ENCODE measurements at places on chromosomes 5 and 9. TPM values are rescaled to one million over a fixed set of nuclear protein-coding genes. Genes with fewer than 3 reads are reported as not detected.

Gene CDKN2B
- total RNA-seq = 4.8 TPM

Gene PDCD1LG2
- 0.72 TPM for total RNA-seq

DNA sequence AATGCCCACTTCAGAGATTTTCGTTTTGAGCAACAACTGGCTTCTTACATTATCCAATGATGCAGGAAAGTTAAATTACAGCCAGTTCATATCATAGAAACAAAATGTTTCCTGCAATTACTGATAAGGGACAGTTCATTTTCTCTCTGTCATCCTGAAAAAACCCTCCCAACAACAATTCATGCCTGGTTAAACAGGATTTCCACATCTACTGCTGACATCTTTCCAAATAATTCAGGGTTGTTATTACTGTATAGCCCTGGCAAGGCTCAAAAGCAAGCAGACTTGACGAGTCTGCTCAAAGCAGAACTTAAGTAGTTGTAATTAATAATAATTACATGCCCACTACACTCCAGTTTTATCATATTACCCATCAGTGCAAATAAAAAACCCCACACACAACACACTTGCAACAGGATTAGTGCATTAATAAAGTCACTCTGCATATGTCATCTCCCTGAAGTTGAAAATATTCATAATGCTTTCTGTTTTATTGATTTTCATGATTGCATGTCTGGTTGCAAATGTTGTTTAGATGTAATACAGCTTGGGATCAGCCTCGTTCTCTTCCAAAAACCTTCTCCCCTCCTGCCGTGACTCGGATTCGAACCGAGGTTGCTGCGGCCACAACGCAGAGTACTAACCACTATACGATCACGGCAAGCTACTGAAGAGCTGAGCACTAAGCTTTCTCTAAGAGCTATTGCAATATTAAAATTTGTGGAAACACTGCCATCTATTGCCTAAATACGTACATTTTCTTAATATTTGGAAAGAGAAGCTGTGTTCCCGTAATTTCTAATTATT is 119.6 kb upstream of the NFIB start:
- H3K36me3 ChIP-seq = no peaks in the 10 kb centered on the region
- peak overlapping the region; percentile 88 for H3K27ac ChIP-seq
- peaks cover 19% of the 10 kb centered on the region for H3K4me1 ChIP-seq

- no peaks in the 10 kb centered on the region for H3K36me3 ChIP-seq
- H3K27me3 ChIP-seq = no peaks in the 10 kb centered on the region
- H3K4me1 ChIP-seq = no peaks in the 10 kb centered on the region
- no peak overlapping the region for H3K27ac ChIP-seq
- H3K4me3 ChIP-seq = no peak overlapping the region
Observed at GRCh38 chr9:132679946-132680625, 9.8 kb downstream of the GTF3C4 start.

DNA sequence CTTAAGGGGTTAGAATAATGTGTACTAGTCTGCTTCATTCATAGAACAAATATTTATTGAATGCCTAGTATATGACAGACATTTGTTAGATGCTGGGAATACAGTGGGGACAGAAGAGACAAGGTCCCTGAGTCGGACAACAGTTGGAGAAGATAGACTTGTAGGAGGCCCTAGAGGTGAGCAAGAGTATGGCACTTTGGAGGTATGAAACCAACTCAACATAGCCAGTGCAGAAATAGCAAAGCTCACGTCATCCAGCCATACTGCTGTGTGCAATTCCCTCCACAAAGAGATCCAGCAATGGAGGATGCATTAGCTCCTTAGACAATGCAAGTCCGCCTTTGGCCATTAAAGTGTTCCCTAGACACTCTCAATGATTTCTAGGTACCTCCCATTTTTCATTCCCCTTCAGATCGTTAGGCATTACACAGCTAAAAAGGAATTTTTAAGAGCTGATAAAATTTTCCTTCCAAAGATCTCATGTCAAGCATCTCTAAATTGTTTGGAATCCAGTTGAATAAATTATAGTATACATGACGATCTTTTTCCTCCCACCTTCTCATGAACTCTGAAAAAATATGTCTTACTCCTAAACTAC is 1949.6 kb upstream of the WWC1 start:
- DNase-seq = no peak
- no peaks in the 10 kb centered on the region for H3K4me1 ChIP-seq
- H3K27me3 ChIP-seq = no peaks in the 10 kb centered on the region

GRCh38 chr9:17403539-17403938 is 175.3 kb upstream of the SH3GL2 start:
- no peak overlapping the region for H3K4me3 ChIP-seq

GRCh38 chr5:115452083-115452482 is 92.5 kb downstream of the FEM1C start:
- peaks cover 5% of the 10 kb centered on the region for H3K4me1 ChIP-seq
- no peaks in the 10 kb centered on the region for H3K36me3 ChIP-seq
- H3K4me3 ChIP-seq = no peak overlapping the region
- no peak for DNase-seq

GRCh38 chr9:131270171-131271015 is 5.9 kb downstream of the FAM78A start:
- no peak overlapping the region for H3K4me3 ChIP-seq
- H3K36me3 ChIP-seq = no peaks in the 10 kb centered on the region
- H3K4me1 ChIP-seq = peaks cover 44% of the 10 kb centered on the region
- peak; percentile 92 for DNase-seq
- H3K27me3 ChIP-seq = no peaks in the 10 kb centered on the region

GRCh38 chr9:126386088-126386487 is 59.5 kb downstream of the MVB12B start:
- H3K4me3 ChIP-seq = no peak overlapping the region
- no peak overlapping the region for H3K27ac ChIP-seq
- peaks cover 11% of the 10 kb centered on the region for H3K4me1 ChIP-seq
- DNase-seq = no peak
- no peaks in the 10 kb centered on the region for H3K27me3 ChIP-seq

DNA sequence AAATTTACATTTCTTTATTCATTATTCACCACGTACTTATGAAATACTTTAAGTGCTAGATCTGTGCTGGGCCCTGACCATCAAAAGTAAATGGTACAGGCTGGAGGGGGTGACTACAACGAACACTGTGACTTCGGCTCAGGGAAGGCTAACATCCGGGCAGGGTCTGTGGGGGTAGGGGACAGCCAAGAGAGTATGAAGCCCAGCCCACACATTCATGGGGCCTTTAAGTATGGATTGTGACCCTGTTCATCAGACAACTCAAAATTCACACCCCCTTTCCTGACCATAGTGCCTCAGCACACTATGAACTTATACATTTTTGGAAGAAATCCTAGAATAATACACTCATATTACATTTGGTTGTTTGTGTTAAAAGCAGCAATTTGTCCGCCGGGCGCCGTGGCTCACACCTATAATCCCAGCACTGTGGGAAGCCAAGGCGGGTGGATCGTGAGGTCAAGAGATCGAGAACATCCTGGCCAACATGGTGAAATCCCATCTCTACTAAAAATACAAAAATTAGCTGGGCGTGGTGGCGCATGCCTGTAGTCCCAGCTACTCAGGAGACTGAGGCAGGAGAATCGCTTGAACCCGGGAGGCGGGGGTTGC is 33.3 kb downstream of the MORN5 start:
- no peak overlapping the region for H3K4me3 ChIP-seq
- no peaks in the 10 kb centered on the region for H3K36me3 ChIP-seq
- no peak overlapping the region for H3K27ac ChIP-seq
- DNase-seq = no peak

DNA sequence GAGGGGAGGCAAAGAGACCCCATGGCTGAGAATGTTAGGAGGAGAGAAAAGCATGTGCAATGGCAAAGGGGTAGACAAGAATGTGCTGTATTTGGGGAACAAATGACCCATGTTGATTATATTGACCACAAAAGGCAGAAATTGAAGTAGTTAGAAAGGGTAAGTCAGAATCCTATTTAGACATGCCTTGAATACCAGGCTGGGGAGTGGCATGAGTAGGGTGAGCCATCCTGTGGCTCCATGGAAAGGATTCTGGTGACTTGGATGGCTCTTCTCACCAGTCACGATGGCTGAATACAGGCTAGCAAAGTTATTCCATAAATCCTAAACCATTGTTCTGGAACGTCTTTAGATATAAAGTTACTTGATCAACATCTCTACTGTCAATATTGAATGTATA is 73.4 kb upstream of the MEF2C start:
- DNase-seq = no peak
- H3K27me3 ChIP-seq = no peaks in the 10 kb centered on the region

- no peak overlapping the region for H3K4me3 ChIP-seq
- DNase-seq = no peak
- H3K4me1 ChIP-seq = no peaks in the 10 kb centered on the region
- H3K27ac ChIP-seq = no peak overlapping the region
- H3K27me3 ChIP-seq = no peaks in the 10 kb centered on the region
- H3K36me3 ChIP-seq = no peaks in the 10 kb centered on the region
Observed at GRCh38 chr5:94847726-94848125, 229.3 kb downstream of the SLF1 start.

GRCh38 chr9:74729136-74729695 is 158.5 kb downstream of the TRPM6 start:
- no peaks in the 10 kb centered on the region for H3K27me3 ChIP-seq
- H3K36me3 ChIP-seq = no peaks in the 10 kb centered on the region
- no peak for DNase-seq
- no peak overlapping the region for H3K27ac ChIP-seq

DNA sequence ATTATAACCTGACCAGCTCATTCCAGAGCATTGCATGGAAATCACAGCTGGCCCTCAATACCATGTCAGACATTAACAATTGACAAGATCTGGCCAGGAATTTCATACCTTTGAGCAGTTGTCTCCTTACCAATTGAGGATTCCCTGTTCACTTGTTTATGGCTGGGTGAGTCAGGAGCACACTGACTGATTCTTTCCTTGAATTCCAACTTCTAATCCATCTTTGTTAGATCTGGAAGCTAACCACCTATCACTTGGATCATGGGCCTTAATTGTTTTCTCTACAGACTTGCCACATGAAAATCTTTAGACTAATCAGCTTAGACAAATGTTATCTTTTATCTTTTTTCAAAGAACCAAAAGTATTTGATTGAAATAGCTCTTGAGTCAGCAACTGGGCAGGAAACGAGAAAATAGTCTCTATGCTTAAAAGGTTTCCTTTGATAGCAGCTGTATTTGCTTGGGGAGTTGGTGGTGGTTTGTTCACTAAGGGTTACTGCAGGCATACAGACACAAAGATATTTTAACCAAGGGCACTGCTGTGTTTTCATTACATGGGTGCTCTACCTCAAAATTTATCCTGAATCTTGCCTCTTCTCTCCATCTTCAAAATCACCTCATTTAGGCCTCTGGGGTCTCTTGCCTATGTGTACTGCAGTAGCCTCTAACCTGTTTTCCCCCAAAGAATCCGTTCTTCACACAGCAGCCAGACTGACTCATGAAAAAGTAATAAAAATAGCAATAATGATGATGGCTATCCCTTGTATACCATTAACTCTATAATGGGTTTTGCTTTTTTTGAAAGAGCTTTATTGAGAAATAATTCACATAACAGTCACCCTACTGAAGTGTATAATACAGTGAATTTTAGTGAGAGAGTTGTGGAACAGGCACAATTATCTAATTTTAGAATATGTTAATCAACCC is 197.0 kb upstream of the NMUR2 start:
- no peaks in the 10 kb centered on the region for H3K36me3 ChIP-seq
- H3K27me3 ChIP-seq = no peaks in the 10 kb centered on the region
- no peak overlapping the region for H3K27ac ChIP-seq
- DNase-seq = no peak
- no peak overlapping the region for H3K4me3 ChIP-seq
- no peaks in the 10 kb centered on the region for H3K4me1 ChIP-seq

DNA sequence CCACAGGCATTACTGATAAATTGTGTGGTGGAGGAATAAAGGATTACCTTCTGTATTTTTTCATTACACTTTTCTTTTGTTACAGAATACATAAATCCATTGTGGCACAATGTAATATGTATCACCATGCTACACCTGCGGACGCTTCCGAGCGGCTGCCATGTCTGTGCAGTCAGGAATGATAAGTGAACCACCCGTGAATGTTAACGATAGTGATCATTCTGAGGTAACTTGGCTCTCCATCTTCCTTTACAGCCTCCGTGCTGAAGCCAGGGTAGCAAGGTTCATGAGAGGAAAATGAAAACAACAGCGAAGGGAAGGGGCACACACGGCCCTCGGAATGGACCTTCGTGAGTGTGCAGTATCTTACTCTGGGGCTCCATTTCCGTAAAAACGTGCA is 161.2 kb downstream of the MAPKAP1 start:
- peaks cover 14% of the 10 kb centered on the region for H3K36me3 ChIP-seq
- peaks cover 48% of the 10 kb centered on the region for H3K4me1 ChIP-seq
- no peaks in the 10 kb centered on the region for H3K27me3 ChIP-seq
- H3K27ac ChIP-seq = peak overlapping the region; percentile 71

GRCh38 chr9:89462817-89463683 is 34.9 kb downstream of the SEMA4D start:
- H3K4me3 ChIP-seq = no peak overlapping the region
- no peaks in the 10 kb centered on the region for H3K36me3 ChIP-seq
- H3K27ac ChIP-seq = no peak overlapping the region
- no peaks in the 10 kb centered on the region for H3K4me1 ChIP-seq
- H3K27me3 ChIP-seq = no peaks in the 10 kb centered on the region
